ENCODE measurements at places on chromosomes 7 and 10. TPM values are rescaled to one million over a fixed set of nuclear protein-coding genes. Genes with fewer than 3 reads are reported as not detected.

DNA sequence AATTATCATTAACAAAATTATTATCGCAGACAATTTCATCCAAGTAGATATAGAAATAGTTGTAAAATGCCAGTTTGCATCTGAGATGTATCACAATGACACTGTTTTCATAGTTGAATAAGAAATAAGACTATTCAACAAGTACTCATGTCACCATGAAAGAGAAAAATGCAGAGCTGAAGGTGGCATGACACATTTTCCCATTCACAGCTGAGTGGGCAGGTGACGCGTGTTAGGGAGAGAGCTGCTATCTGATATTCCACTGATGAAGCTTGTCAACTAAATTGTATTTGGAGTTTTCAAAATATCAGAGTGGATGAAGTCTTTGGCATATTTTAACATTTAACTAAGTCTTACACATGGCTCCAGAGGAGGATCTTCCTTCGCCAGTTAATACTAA is 70.3 kb upstream of the HDAC9 start:
- DNase-seq = no peak

- DNase-seq = no peak
Measured at GRCh38 chr7:158007697-158008257, 579.8 kb downstream of the PTPRN2 start.

- DNase-seq = peak; percentile 88
Measured at GRCh38 chr10:73601486-73601921, 10.4 kb upstream of the USP54 start.

Gene DENND10
- 51.5 TPM for polyA plus RNA-seq

- DNase-seq = peak; percentile 51
Measured at GRCh38 chr7:93228302-93228701, 2.0 kb upstream of the HEPACAM2 start.

GRCh38 chr10:63633677-63634487 is 112.7 kb downstream of the REEP3 start:
- peak; percentile 46 for DNase-seq

GRCh38 chr7:94206295-94206694 is 188.4 kb upstream of the COL1A2 start:
- no peak for DNase-seq

Gene STAM
- polyA plus RNA-seq = 29.1 TPM

Gene SYT15B
- polyA plus RNA-seq = 0.01 TPM

GRCh38 chr7:114417290-114417689 is 2.7 kb downstream of the FOXP2 start:
- DNase-seq = no peak

Gene GIMAP2
- polyA plus RNA-seq = 0.31 TPM

GRCh38 chr7:88665892-88666514 is 93.5 kb upstream of the ZNF804B start:
- no peak for DNase-seq

DNA sequence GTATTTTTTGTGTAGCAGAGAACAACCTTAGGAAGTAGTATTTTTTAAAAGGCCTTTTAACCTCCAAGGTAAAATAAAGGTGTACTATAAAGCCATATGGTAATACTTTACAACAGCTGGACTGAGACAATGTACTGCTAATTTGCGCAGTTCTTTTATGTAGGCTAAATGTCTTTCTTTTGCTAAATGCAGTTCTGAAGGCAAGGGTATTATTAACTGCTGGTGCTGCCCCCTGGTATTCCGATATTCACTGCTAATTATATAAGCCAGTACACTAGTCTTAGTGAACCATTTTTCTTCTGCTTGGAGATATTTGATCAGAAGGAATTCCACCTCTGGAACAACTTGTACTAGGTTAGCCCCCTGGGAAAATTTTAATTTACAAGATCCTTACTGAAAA is 272.0 kb upstream of the FERD3L start:
- no peak for DNase-seq

Gene FZD8
- polyA plus RNA-seq = 9.4 TPM

Gene ATG9B
- 0.14 TPM for polyA plus RNA-seq

Gene AKR1C2
- polyA plus RNA-seq = 40.3 TPM
